ENCODE measurements at places on chromosomes 2 and 18.

GRCh38 chr2:50469784-50470183 lies 562.1 kb downstream of the NRXN1 start:
- no peak for DNase-seq

DNA sequence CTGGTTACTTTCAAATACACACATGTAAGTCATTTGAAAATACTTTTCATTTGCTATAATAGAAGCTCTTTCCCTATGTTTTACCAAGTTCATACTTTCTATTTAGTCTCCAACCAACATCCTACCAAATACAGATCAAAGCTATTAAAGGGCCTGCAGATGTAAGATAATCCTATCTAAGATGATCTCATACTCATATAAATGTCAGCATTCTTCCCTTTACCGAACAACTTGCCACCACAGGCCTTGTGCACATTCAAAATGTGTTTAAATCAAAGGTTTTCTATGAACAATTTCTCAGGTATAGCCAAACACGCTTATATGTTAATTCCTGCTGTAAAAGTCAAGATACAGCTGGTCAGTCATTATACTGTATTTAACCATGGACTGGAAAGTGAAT lies 23.3 kb downstream of the KCTD18 start:
- DNase-seq: no peak

- DNase-seq: no peak
These were observed 498.5 kb downstream of the EIPR1 start for GRCh38 chr2:2879071-2879470.

DNA sequence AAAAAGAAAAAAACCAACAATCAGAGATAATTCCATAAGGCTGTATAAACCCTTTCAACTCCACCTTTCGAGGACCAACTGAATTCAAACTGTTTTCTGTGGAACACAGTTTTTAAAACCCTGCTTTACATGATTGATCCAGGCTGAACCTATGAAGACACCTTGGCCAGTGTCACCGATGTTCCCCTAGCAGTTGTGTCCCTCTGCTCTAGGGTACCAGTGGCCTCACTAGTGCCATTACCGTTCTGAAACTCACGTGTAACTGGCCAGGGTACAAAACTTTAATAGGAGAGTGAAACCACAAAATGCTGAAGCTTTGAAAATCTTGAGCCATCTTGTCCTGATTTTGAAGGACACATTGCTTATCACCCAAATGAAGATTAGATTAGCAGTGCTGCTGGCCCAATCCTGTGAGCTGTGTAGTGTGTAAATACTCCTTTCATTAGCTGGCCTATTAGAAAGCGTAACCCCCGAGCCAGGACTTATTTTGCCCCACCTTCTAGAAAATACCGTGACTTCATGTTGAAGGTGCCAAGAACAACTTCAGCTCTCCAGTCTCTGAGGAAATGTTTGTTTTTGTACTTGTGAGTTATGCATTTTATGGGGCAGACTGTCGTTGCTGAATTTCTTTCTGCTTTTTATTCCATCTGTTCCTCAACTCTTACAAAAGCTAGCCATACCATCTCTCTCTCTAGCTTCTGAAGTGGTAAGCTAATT lies 147.8 kb upstream of the MAP3K20 start:
- DNase-seq: no peak

DNA sequence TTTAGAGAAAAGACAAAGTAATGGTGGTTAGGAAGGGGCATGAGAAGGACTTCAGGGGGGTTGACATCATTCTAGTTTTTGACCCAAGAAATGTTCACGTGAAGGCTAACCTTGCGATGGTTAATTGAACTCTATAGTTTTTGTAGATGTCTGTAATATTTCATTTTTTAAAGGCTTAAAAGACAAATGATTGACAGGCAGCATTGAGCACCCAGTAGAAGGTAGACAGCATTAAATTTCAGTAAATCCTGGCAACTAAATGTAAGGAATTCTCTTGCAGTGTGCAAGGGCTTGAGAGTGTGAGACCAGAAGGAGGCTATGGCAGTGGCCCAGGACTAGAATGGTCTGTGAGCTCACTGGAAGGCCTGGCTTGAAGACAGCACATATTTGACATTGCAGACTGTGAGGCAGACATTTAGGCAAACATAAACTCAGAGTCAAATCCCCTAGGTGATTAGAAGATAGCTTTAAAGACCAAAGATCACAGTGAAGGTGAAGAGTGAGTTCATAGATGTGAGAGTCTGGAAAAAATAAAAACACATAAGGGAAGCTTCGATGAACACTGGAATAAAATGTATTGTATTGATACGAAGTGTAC lies 100.1 kb upstream of the MAP4K4 start:
- DNase-seq: no peak

Data from colonic mucosa (tissue), 4 donors.